Frontal cortex (tissue), 4 donors: ENCODE measurements at places on chromosomes 3 and 15.

DNA sequence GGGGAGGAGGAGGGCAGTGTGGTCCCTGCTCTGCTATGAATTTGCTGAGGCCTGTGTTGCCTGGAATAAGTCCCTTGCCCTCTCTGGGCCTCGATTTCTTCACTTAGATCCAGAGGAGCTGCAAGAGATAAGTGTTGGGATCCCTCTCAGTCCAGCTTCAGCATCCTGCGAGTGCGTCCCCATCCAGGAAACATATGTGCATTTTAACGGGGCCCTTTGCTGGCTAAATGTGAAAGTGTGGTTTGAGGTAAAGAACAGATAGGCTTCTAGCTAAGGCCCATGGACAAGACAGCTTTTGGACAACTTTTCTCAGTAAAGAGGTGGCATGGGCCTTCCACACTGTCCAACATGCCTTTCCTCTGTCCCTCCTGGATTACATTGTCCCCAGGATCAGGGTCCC is 26.5 kb downstream of the RPLP1 start:
- no peak for DNase-seq

- DNase-seq, result no peak
Observed at GRCh38 chr3:120820748-120821147, 78.2 kb downstream of the GTF2E1 start.

GRCh38 chr3:48400824-48401433 is 28.9 kb downstream of the FBXW12 start:
- DNase-seq, result peak; percentile 80

GRCh38 chr15:55343168-55343567 is 24.1 kb downstream of the PIGB start:
- DNase-seq, result no peak

DNA sequence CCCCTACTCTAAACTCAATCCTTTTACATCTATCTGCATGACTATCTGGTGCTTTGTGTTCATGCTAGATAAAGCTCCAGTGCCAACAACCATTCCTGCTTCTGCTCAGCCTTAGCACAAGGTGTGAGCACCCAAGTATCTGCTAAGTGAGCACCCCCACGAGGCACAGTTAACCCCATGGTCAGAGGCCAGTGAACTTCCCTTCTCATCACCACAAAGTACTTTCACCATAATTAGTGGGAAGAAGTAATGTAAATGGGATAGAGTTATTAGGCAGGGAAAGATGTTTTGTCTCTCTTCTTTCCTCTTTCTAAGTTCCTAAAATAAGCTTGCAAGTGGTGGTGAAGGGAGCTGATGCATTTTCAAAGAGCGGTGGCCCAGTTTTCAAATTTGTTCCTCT is 96.4 kb downstream of the ANO10 start:
- no peak for DNase-seq

DNA sequence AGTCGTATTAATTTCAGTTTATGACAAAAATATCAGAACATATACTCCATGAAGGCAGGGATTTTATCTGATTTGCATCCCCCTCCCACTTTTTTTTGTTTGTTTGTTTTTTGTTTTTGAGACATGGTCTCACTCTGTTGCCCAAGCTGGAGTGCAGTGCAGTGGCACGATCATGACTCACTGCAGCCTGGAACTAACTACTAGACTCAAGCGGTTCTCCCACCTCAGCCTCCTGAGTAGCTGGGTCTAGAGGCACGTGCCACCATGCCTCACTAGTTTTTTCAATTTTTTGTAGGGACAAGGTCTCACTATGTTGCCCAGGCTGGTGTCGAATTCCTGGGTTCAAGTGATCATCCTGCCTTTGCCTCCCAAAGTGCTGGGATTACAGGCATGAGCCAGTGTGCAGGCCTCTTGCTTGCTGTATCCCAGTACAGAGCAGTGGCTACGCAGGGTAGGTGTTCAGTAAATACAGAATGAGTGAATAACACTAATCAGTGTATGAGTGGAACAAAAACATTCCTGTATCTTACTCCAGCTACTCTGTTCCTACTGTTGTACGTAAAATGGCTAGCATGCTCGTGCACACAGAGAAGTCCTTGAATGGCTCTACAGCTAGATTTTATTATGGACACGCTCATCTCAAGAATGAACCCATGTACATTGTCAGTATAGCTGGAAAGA is 272.4 kb downstream of the FOXP1 start:
- DNase-seq, result no peak

DNA sequence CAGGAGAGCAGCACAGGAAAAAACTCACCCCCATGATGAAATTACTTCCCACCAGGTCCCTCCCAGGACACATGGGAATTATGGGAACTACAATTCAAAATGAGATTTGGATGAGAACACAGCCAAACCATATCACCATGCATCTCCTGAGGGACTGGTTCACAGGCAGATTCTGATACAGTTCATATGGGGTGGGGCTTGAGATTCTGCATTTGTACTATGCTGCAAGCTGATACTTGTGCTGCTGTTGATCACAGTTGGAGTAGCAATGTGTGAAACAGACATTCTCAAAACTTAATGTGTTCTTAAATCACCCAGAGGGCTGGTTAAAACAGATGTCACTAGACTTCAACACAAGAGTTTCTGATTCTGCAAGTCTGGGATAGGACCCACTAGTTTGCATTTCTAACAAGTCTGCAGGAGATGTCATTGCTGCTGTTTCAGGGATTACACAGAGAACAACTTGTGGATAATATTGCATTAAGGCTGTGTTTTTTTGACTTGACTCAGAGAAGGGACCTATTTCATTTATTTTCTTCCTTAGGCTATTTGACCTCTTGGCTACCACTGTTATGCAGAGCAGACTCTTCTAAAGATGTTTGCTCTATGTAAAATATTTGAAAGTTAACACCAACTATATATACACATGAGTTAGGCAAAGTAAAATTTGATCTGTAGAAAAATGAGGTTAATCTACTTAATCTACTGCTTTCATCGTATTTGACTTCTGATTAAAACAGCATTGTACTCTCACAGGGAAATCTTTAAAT is 194.2 kb upstream of the CNTN3 start:
- no peak for DNase-seq

GRCh38 chr3:29668728-29669127 is 387.9 kb downstream of the RBMS3 start:
- DNase-seq, result no peak

DNA sequence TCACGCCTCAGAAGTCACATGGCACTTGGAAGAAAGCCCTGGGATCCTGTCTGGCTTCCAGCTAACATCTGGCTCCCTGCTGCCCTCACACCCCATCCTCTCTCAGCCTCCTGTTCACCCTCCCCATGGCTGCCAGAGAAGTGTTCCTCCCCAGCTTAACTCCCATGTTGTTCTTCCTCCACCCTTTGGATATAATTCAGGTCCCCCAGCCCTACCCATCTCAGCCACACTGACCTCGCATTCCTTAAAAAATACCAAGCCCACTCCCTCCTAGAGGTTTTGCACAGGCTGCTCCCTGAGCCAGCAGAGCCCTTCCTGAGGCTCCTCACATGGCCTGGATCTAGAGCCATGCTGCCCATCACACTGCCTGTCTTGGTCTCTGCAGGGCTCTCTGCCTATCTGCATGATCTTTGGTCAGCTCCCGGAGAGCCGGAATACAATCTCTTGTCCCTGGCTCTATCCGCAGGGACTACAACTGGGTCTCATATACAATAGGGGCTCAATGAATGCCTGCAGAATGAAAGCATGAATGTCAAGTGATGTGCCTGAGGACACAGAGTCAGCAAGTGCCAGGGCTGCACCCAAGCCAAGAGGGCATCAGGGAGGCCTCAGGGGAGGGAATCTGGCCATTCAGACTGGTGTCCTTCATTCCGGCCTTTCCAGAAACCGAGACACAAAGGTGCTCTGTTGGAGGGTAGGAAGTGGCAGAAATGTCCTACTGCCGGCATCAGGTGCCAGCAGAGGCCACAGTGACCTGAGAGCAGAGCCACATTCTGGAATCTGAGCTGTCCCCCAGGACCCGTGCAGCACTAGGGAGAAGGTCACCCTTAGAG is 3.8 kb upstream of the TKT start:
- no peak for DNase-seq

- no peak for DNase-seq
Observed at GRCh38 chr15:101174152-101174920, 77.5 kb downstream of the CHSY1 start.

GRCh38 chr15:36798794-36799193 is 219.4 kb downstream of the CDIN1 start:
- no peak for DNase-seq

DNA sequence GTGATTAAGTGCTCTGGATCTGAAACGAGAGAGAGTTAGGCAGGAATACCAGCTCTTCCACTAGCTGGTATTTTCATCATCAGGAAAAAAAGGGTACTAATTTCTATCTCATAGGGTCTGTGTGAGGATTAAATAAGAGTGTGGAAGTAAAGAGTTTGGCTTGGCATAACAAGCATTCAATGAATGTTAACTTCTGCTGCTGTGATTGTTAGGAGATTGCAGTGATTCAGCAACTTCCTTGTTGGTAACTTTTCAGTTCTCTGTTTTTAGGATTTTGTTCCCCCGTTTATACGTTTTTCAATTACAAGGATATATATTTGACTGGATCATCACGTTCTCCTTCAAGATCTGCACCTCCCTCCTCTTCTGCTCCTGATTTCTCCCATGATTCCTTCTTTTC is 65.9 kb upstream of the MYO5C start:
- no peak for DNase-seq

DNA sequence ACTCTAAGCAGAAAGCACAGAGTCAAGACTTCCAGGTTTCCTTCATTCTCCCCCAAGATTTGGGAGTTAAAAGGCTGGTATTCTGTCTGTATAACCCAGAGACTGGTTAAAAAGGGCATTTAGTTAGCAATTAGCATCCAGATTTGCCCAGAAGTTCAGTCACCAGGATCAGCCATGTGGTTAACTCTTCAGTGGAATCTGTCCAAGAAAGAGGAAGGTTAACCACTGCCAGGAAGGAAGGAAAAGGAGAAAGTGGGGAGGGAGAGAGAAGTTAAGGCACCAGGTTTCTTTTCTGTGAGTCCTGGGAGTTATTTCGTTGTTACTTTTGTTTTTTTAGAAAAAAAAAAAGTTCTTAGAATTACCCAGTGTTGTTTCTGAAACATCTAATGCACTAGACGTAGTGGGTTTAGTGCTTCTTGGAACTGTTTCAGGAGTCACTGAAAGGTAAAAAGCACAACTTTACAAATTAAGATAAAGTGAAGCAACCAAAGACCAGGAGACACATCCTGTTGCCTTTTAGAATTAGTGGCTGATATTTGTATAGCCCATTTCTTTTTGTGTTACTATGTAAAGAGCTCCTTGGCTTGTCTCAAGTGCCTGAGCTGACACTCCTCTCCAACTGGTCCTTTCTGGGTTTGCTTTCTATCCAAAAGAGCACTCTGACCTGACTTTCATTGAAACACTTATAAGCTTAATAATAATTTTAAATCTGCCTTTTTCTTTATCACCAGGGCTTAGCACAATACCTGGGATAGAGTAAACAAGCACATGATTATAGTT is 128.6 kb downstream of the ABI3BP start:
- no peak for DNase-seq

GRCh38 chr3:149781741-149782140 is 10.6 kb downstream of the ANKUB1 start:
- no peak for DNase-seq

DNA sequence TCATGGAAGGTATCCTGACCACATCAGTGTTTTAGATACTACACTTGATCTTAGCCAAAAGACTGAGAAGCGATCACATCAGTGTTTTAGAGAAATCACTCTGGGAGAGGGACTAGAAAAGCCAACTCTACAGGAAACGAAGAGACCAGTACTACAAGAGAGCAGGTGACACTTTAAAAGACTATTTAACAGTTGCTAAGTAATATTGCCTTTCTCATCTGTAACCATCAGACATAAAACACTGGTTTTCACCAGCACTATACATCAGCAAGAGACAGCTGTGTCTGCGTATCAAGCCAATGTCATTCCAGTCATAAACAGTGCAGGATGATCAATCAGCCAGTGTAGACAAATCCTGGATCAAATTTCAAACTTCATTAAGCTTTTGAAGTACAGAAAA is 66.7 kb downstream of the GLB1 start:
- no peak for DNase-seq

DNA sequence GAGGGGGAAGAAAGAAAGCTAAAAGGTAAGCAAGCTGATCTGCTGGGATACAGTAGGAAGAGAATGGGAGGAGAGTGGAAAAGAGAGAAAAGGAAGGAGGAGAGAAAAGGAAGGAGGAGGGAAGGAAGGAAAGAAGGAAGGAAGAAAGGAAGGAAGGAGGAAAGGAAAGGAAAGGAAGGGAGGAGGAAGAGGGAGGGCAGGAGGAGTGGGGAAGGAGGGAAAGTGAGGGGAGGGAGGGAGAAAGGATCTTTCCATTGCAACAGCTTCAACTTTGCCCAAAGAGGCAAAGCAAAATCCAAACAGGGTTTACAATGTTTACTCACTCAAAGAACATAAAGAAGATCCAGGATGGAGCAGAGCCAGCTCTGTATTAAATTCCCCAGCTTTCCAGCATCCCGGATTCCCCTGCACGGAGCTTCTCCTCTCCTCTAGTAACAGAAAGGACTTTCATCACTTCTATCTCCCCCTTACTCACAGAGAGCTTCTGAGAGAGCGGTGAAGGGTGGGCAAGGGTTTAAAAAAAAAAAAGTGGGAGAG is 494.2 kb upstream of the PROK2 start:
- DNase-seq, result no peak

DNA sequence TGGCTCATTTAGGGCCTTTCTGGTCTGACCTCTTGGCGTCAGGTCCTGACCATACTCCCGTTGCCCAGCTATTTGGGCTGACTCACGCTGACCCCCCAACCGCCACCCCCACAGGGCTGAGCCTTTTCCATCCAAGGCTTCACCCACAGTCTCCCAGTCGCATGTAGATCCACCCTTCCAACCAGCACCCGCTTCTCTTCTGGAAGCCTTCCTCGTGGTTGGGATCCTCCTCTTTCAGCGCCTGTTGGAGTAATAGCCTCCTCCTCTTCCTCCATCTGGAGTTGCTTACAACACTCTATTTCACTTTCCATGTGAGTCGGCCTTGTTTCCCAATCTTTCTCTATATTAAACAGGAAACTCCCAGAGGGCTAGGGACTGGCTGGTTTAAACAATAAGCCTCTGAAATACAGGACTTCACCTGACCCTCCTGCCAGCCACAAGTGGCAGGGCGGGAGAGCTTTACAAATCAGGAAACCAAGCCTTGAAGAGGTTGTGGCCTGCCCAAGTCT is 2.1 kb upstream of the ALAS1 start:
- no peak for DNase-seq

GRCh38 chr3:183213415-183214276 is 39.4 kb upstream of the B3GNT5 start:
- DNase-seq, result no peak

DNA sequence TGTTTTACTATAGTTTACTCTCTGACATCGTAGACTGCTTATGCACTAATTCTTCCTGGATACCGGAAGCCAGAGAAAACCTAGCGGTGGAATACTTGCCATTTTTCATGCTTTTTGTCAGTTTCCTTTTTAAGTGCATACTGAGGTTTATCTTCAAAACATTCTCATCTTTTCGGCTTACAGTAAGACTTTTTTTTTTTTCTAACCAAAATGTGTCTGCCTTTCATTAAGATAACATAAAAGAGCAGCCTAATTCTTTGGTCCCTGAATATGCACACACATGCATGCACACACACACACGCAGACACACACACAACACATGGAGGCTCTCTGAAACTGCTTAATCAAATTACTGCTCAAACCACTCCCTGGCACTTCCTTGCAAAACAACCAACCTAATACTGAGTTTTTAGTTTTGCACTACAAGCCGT is 1.3 kb downstream of the ZNF445 start:
- DNase-seq, result no peak
